Activated CD4-positive, alpha-beta T cell treated with anti-CD3 and anti-CD28 coated beads for 24 hours (primary cell): ENCODE measurements at places on chromosomes 7 and 10.

DNA sequence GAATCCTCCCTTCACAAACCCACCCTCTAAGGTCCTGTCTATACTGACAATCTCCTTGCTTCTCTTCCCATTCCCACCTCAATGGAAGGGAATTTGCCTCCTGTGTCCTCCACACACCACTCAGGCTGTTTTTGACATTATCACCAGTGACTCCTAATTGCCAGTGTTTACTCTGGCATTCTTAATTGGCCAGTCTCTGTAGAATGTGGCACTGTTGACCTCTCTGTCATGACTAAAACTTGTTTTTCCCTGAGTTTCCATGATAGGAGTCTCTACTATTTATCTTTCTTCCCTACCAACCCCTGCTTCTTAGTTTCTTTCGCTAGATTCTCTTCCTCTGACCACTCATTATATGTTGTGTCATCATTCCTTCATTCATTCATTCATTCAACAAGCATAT, 12.1 kb downstream of the SLC16A12 start:
- DNase-seq, result no peak

GRCh38 chr7:82234457-82235049, 209.0 kb downstream of the CACNA2D1 start:
- no peak for DNase-seq

- no peak for DNase-seq
Observed at GRCh38 chr7:106863274-106863997, 1.6 kb upstream of the PIK3CG start.

DNA sequence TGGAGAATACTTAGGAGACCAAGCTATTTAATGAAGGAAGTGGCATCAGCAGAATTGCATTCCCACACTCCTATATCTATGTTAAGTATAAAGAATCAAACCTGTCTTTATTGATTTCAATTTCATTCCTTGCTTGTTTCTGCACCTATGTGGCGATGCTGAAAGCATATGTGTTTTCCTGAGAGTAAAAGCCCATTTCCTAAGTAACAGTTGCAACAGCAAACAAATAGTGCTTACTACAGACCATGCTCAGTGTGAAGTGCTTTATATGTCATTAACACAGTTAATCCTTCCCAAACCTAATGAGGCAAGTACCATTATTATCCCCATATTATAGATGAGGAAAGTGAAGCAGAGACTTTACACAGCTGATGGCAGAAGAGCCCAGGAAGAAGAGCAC, 552.1 kb downstream of the PARD3 start:
- no peak for DNase-seq

DNA sequence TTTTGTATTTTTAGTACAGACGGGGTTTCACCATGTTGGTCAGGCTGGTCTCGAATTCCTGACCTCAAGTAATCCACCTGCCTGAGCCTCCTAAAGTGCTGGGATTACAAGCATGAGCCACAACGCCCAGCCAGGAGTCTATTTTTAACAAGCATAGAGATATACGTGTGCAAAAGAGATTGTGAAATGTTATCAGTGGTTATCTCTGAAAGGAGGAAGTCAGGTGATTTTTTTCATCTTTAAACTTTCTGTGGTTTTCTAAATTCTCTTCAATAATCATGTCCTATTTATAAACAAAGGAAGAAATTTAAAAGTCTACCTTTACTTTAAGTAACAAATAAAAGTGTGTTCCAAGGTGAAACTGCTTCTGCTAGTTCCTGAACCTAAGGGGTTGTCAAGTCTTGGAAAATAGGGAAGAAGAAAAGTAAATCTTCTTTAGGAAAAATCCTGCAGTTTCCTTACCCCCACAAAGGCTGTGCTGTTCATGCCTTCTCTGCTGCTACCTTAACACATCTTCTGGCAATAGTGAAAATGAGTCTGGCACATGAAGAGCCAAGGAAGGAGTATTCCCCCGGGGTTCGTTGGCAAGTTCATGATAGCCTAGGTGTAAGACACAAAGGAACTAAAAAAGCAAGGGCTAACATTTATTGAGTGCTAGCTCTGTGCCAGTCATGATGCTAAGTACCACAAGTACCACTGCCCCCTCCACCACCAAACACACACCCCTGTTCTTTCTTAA, 51.1 kb downstream of the CYP26A1 start:
- DNase-seq, result no peak

DNA sequence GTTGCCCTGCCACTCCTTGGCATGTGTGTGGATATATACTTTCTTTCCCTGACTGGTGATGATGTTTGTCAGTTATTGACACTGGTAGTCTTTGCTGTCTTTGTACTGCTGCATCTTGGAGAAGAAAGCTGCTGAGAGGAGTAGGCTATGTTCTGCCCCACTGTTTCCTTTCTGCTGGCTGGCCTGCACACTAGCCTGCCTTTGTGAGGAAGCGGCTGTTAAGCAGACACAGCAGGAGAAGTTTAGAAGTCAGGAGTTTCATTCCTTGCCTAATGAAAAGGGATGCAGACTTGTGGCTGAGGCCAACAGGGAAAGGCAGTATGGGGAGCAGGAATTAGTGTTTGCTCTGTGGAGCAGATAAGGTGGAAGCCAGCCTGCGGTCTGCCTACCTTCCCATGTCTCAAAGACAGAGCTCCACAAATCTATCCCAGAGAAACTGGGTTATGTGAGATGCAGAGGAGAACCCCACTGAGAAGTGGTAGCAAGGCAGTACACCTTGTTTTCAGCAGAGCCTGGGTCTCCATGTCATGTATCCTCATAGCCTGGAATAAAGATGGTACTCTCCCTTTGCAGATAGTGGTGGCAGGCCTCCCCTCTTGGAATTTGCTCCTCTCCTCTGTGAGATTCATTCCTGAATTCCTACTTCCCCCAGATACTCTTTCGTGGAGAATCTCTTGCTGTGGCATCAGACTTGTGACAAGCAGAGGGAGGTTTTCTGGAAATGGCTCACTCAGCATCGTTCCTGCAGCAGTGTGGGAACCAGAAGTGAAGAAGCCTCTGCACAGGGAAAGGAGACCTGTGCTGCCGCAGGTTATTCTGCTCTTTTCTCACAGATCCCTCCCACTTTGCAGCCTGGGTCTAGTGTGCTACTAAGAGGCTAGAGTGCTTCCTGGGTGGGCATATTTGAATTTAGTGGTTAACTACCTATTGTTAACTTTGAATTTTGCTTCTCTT, 130.2 kb downstream of the LRRC4 start:
- DNase-seq, result no peak

DNA sequence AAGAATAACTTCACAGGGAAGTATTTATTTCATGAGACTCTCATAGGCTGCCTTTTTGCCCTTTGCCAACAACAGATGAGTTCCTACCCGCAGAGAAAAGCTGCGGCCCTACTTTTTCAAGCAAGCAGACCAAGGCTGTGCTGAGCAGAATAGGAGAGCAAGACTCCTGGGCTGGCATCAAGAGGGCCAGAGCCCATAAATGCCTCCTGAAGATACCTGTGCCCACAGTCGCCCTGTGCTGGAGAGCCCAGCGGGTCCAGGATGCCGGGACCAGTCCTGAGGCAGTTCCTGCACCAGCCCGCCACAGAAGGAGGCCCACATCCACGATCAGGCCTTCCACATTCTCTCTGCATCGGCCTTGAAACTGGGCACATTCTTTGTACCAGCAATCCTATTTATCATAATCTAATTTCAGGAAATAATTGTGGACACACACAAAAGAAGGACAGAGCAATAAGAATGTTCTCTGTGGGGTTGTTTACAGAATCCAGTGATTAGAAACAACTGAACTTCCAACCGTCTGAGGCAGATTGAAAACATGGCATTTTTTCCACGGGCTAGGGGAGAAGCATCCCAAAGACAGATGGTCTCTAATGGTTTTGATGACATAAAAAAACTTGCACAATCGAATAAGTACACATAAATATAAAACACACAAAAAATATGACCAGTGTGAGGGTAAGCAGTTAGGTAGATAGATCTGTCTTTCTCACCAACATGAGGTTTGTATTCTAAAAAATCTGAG, 95.6 kb downstream of the CPXM2 start:
- no peak for DNase-seq
